Smooth muscle cell of the umbilical artery (primary cell): ENCODE measurements at places on chromosomes 3 and 15. TPM values are rescaled to one million over a fixed set of nuclear protein-coding genes. Genes with fewer than 3 reads are reported as not detected.

The DNAJA4 gene
- 2.7 and 3.0 TPM in 2 replicates for total RNA-seq

The ENTPD3 gene
- 0.14 and 0.30 TPM in 2 replicates for total RNA-seq

The KLHL40 gene
- total RNA-seq: not detected in 2 replicates

The TRPM1 gene
- not detected in 2 replicates for total RNA-seq

The JMJD7 gene
- 1.8 and 2.3 TPM in 2 replicates for total RNA-seq

The NEK10 gene
- total RNA-seq: 2.7 and 3.8 TPM in 2 replicates

The ACKR4 gene
- under 0.01 TPM in 1 of 2 replicates, not detected in the other for total RNA-seq

The DTX3L gene
- 8.6 and 17.3 TPM in 2 replicates for total RNA-seq

The GPR149 gene
- total RNA-seq: not detected in 2 replicates

The SEMA3F gene
- total RNA-seq: 0.23 and 0.30 TPM in 2 replicates

The WDR93 gene
- total RNA-seq: under 0.01 TPM in 1 of 2 replicates, not detected in the other

The C3orf70 gene
- 0.23 and 1.5 TPM in 2 replicates for total RNA-seq

The TMC3 gene
- not detected in 2 replicates for total RNA-seq

The CIB2 gene
- 2.4 and 4.5 TPM in 2 replicates for total RNA-seq

The SCAMP5 gene
- 0.51 and 0.89 TPM in 2 replicates for total RNA-seq

The ZNF385D gene
- under 0.01 TPM in 1 of 2 replicates, not detected in the other for total RNA-seq

The CFAP100 gene
- total RNA-seq: not detected in 2 replicates

The CASR gene
- total RNA-seq: not detected in 2 replicates

The COLQ gene
- total RNA-seq: 0.23 and 0.30 TPM in 2 replicates

The PLSCR2 gene
- total RNA-seq: not detected in 2 replicates

The LRRC31 gene
- not detected in 2 replicates for total RNA-seq

The C3orf49 gene
- total RNA-seq: not detected in 2 replicates
